ENCODE measurements at places on chromosomes 13 and 19. TPM values are rescaled to one million over a fixed set of nuclear protein-coding genes. Genes with fewer than 3 reads are reported as not detected.

GRCh38 chr13:30714629-30715371 lies 20.5 kb upstream of the ALOX5AP start:
- no peak overlapping the region for H3K27ac ChIP-seq
- no peaks in the 10 kb centered on the region for H3K27me3 ChIP-seq
- no peak for DNase-seq
- H3K36me3 ChIP-seq: no peaks in the 10 kb centered on the region
- no peaks in the 10 kb centered on the region for H3K4me1 ChIP-seq

DNA sequence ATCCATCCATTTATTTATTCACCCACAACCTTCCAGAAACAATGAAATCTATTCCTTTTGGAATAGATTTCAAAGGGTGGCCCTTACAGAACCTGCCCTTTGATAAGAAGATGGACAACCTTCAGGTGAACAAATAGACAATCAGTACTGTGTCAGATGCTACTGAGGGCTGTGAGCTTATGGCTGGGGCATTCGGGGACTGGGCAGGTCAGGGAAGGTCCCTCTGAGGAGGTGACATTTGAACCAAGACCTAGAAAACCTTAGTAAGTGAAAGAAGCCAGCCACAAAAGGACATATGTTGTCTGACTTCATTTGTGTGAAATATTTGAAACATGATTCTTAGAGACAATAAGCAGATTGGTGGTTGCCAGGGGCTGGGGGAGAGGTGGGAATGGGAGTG lies 15.7 kb downstream of the ACTL9 start:
- H3K4me1 ChIP-seq: no peaks in the 10 kb centered on the region
- no peak overlapping the region for H3K4me3 ChIP-seq
- H3K27ac ChIP-seq: no peak overlapping the region
- no peaks in the 10 kb centered on the region for H3K27me3 ChIP-seq
- no peaks in the 10 kb centered on the region for H3K36me3 ChIP-seq

DNA sequence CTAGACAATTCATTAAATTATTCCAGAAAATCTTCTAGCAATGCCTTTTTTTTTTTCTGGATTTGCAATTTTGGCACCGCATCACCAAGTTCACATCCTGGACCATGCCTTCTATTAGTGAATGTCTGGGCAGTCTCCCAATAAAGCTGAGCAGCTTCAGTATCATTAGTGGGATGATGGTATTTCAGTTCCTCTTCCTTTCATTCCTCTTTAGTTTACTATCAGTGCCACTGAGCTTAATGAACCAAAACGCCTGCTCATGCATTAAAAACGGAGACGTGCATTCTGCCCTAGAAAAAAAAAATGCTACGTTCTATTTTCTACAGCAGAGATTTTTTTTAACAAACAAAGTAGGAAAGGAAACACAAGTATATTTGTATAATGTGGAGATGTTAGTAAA lies 343.0 kb downstream of the PCDH9 start:
- no peak overlapping the region for H3K4me3 ChIP-seq
- H3K27me3 ChIP-seq: no peaks in the 10 kb centered on the region
- H3K4me1 ChIP-seq: no peaks in the 10 kb centered on the region
- DNase-seq: no peak

- H3K4me1 ChIP-seq: peaks cover 43% of the 10 kb centered on the region
- H3K27ac ChIP-seq: peak overlapping the region; percentile 69
- peak overlapping the region; percentile 99 for H3K4me3 ChIP-seq
- H3K27me3 ChIP-seq: no peaks in the 10 kb centered on the region
- no peak for DNase-seq
- no peaks in the 10 kb centered on the region for H3K36me3 ChIP-seq
These were observed 1.1 kb downstream of the TNFAIP8L1 start for GRCh38 chr19:4640247-4641000.

Gene ZNF790
- 10.0 TPM for total RNA-seq

DNA sequence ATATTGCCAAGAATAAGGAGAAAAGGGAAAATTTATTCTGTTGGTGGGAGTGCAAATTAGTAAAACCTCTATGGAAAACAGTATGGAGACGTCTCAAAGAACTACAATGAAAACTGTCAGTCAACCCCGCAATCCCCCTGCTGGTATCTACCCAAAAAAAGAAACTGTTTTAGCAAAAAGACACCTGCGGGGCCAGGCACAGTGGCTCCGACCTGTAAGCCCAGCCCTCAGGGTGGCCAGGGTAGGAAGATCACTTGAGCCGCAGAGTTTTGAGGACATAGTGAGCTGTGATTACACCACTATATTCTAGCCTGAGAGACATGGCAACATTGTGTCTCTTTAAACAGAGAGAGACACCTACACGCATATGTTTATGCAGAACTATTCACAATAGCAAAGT lies 37.5 kb upstream of the SLITRK1 start:
- no peak for DNase-seq
- H3K4me1 ChIP-seq: no peaks in the 10 kb centered on the region
- H3K36me3 ChIP-seq: no peaks in the 10 kb centered on the region

Gene VSTM2B
- not detected for total RNA-seq

All from sigmoid colon (tissue), 7 donors.